GM10248 (cell line): ENCODE measurements at places on chromosomes 4 and X.

DNA sequence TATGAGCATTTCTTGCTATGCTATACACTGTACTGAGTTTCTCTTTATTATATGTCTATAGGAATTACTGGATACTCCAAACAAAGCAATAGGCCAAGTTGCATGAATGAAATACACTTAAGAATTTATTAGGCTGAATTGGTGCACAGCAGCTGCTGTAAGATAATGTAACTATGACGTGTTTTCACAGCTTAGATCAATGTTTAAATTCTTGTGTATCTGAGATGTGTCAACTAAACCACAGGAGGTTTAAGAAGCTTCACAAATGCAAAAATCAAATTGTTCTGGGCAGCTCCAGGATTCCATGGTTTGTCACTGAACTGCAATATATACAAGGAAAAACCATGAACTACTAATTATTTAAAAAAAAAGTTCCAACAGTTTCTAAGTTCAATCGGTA lies 156.7 kb downstream of the MAPK10 start:
- DNase-seq, result no peak

DNA sequence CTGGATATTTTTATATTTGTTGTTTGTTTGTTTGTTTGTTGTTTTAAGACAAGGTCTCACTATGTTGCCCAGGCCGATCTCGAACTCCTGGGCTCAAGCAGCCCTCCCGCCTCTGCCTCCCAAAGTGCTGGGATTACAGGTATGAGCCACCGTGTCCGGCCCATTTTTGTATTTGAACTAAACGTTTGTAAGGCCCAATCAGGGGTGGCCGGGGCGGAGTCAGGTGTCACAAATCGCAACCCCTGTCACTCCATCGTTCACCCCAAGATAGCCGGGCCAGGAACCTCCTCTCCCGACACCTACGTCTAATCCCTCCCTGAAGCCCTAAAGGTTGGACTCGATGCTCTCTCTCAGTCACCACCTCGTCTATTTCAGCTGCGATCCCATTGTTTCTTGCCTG lies 722 bp upstream of the EFHC2 start:
- DNase-seq, result no peak

DNA sequence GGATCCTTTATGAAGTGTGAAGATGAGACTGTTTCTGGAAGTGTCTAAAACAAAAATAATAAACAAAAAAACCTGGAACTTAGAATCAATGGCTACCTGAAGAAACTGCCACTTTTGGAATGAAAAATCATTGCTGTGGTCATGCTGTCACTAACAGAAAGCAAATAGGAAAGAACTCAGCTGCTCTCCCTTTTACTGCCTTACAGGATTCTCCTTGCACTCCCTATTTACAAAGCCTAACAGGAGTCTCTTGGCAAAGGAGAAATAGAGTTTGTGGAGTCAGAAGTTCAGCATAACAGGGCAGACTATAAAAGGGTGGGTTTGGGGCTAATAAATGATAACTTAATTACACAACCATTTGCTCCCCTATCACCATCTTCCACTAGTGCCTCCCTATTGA lies 19.0 kb upstream of the GK2 start:
- no peak for DNase-seq

DNA sequence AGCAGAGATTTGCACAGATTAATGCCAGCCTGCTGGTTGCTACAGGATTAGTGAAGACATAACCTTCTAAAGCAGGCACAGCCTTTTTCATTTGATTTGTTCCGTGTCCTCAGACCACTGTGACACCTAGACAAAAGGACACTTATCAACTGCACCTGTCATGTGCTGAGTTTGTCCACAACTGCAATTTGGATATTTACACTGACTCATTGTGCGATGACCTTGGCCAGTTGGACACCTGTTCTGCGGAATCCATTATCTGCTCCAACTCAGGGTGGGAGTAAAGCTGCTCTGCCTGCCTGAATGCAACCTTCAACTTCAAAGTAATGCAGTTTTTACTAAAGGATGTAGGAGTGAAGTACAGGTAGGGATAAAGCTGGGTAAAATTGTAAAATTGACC lies 4.1 kb upstream of the NR0B1 start:
- DNase-seq, result no peak

DNA sequence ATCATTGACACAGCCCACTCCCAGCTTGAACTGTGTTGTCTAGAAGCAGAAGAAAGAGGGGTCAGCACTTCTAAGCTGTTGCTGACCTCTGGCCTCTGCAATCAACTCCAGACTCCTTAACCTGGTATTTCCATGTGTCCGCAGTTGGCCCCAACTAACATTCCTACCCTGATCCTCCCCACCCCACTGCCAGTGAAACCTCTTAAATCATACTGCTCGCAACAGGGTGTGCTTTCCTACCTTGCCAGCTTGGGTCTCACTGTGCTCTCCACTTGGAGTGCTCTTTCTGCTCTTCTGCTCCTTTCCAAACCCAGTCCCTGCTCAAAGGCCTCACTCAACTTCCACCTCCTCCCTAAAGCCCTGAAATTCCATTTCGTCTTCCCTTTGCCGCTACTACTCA lies 52.3 kb upstream of the RPS6KA3 start:
- no peak for DNase-seq

GRCh38 chr4:177267911-177268310 lies 41.8 kb upstream of the NEIL3 start:
- DNase-seq, result no peak

- DNase-seq, result no peak
Observed at GRCh38 chrX:135347381-135348016, 38.2 kb downstream of the ETDC start.
